ENCODE measurements at places on chromosomes 1 and 21.
A peak's percentile ranks its signal among the peaks of the same experiment; 100 is the strongest.

DNA sequence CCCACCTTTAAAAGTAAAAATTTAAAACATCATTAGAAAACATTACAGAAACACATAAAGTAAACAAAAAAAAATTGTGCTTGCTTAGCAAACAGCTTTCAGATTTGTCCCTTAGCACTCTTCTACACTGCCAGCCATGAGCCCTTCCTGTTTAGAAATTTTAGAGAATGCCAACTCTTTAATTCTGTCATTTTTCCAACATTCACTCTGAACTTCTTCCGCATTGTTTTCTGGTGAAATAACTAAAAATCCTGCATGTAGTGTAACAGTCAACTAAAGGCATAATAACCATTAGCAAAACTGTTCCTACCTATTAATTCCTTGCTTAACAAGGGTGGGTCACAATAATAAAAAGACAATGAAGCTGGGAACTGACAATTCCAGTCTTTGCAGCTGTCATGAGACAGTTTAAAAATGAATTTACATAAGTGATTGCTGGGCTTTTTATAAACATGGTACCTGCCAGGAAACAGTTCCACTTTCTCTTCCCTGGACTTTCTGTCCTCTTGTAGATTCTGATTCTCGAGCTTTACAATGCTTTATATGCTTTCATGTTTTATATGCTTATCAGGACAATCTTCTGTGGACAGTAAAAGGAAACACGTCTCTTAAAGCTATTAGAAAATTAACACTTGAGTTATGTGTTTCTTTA, 19.0 kb downstream of the GNG12 start:
- DNase-seq, result no peak

DNA sequence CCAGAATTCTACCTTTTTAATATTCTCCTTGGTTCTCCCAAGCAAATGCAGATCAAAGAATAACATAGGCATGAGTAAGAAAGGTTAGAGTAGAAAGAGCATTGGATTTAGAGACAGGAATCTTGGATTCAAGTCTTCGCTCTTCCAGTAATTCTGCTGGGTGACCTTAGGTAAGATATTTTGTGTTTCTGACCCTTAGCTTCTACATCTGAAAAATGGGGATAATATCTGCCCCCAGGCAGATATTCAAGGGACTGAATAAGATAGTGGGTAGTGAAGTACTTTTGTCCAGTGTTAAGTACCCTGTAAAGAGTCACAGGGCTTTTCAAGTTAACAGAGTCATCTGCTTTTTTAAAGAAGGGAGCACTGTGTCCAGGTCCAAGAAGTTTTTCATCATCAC, 70.8 kb downstream of the KDM1A start:
- DNase-seq, result no peak

- peak; percentile 36 for DNase-seq
Observed at GRCh38 chr1:204941421-204942338, 71.0 kb downstream of the NFASC start.

DNA sequence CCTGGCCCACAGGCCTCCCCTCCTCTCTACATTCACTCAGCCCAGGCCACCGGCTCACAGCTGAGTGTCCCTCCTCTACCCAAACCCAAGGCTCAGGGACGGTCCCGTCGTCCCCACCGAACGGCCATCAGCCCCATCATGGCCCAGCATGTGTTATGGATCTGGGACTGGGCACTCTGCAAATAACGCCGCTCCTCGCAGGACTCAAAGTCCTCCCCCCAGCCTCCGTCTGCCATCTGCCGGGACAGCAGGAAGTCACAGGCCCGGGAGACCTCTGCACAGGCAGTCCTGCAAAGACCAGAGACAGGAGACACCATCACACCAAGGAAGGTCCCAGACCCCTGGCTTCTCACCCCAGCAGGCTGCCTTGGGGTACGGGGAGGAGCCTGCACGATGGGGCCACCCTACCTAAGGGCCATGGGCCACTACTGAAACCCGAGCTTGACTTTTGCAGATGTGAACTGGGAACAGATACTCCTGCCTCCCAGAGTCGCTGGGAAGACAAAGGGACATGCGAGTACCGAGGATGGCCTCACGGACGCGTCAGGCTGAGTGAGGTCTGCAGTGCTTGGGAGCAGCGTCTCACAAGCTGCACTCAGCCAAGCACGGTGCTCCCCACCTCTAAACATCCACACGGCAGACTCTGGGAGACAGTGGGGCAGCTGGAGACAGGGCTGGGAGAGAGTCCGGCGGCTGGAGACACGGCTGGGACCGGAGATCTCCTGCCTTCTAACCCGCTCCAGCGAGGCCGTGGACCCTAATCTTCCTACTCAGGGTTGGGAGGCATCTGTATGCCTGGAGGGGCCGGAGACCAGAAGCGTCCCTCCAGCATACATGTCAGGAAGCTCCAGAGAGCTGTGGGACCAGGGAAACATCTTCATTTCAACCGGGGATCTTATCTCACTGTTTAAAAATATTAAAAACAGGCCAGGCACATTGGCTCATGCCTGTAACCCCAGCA, 10.4 kb upstream of the SPATC1L start:
- no peak for DNase-seq

- DNase-seq, result no peak
Observed at GRCh38 chr1:117127795-117128194, 6.2 kb upstream of the TRIM45 start.

- peak; percentile 51 for DNase-seq
Observed at GRCh38 chr21:46188226-46189212, 4.3 kb upstream of the SPATC1L start.

GRCh38 chr1:207938016-207938415, 27.1 kb upstream of the CD34 start:
- DNase-seq, result peak; percentile 65

All from astrocyte of the spinal cord (primary cell).